Muscle of leg (tissue), 16 donors: ENCODE measurements at places on chromosomes 12 and 14. TPM values are rescaled to one million over a fixed set of nuclear protein-coding genes. Genes with fewer than 3 reads are reported as not detected.
A peak's percentile ranks its signal among the peaks of the same experiment; 100 is the strongest.

DNA sequence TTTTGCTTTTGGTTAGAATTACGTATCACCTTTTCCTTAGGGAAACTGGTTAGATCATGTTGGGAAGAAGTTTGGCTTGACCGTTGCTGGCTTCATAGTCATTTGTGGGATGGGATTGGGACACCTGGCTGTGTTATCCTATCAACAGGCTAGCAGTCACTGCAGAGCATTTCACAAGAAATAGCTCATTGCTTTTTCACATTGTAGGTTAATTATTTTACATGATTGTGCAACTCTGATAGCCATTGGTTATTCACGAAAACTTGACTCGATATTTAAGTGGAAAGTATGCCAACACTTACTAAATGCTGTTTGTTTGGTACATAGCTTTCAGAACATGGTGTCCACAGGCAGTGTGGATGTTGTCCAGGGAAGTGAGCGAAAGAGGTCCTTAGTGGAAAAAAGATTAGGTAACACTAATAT, 89.4 kb downstream of the NKX2-1 start:
- DNase-seq = no peak

- no peak for DNase-seq
Measured at GRCh38 chr14:79465651-79466050, 745.7 kb downstream of the DIO2 start.

GRCh38 chr12:108080363-108080762, 48.7 kb upstream of the WSCD2 start:
- DNase-seq = no peak

- peak; percentile 71 for DNase-seq
Measured at GRCh38 chr14:61586544-61587055, 108.7 kb upstream of the HIF1A start.

Gene GLT8D2
- total RNA-seq = 68.9 TPM

DNA sequence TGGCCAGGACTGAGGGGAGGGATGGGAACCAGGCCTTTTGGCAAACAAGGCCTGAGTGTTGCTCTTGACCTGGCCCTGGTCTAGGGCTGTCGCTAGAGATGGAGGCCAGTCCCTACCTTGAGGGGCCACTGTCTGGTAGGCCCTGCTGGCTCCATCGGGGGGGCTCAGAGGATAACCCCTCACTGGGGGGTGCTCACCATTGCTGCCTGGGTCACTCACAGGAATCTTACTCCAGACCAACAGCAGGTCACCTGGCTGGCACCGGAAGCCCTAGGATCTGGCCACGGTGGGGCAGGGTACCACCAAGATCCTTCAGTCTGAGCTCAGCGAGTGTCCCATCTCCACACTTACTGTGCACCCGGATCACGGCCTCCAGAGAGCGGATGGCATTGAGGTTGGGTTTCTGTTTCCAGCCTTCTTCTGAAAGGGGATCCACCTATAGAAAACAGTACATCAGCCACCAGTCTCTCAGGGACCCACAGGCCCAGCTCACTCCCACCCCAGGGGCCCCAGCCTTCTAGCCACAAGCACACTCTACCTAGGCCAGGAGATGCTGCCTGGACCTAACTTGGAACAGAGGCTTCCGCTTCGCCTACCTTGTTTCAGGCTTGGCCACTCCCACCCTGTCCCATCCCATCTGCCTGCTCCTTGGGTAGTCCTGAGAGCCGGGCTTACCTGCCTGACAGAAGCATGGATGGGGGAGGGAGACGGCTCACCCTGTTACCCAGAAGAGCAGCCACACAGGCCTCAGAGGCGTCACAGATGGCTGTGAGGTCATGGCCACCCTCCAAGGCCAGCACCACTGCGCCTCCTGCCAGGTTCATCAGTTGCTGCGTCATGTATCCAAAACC, 12.2 kb downstream of the SLC48A1 start:
- no peak for DNase-seq

DNA sequence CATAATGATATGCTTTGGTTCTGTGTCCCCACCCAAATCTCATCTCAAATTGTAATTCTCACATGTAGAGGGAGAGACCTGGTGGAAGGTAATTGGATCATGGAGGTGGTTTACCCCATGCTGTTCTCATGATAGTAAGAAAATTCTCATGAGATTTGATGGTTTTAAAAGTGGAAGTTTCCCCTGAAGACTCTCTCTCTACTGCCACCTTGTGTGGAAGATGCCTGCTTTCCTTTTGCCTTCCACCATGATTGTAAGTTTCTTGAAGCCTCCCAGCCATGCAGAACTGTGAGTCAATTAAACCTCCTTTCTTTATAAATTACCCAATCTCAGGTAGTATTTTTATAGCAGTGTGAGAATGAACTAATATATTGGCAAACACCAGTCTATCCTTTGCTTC, 260.4 kb upstream of the PPFIA2 start:
- DNase-seq = no peak

- no peak for DNase-seq
Measured at GRCh38 chr12:46174919-46175318, 93.9 kb downstream of the SLC38A1 start.

Gene TMTC2
- total RNA-seq = 12.6 TPM

Gene DLGAP5
- total RNA-seq = 12.4 TPM

DNA sequence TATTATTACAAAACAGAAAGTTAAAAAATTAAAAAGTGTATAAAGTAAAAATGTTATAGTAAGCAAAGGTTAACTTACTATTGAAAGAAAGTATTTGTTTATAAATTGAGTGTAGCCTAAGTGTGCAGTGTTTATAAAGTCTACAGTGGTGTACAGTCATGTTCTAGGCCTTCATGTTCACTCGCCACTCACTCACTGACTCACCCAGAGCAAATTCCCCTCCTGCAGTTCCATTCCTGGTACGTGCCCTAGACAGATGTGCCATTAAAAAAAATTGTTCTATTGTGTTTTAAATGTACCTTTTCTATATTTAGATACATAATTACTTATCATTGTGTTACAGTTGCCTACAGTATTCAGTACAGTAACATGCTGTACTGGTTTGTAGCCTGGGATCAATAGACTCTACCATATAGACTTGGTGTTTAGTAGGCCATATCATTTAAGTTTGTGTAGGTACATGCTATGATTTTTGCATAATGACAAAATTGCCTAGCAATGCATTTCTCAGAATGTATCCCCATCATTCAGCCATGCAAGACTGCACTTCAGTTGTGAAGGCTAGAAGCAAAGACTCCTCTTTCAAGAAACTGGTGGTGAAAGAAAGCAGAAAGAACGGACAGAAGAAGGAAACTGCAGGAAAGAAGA, 100.6 kb downstream of the DACT1 start:
- DNase-seq = no peak

- DNase-seq = no peak
Measured at GRCh38 chr14:36522347-36522971, 2.4 kb upstream of the NKX2-1 start.

Gene KRT82
- total RNA-seq = not detected

- DNase-seq = no peak
Measured at GRCh38 chr12:132277374-132277941, 51.9 kb downstream of the GALNT9 start.

Gene HSPA2
- 6.8 TPM for total RNA-seq

DNA sequence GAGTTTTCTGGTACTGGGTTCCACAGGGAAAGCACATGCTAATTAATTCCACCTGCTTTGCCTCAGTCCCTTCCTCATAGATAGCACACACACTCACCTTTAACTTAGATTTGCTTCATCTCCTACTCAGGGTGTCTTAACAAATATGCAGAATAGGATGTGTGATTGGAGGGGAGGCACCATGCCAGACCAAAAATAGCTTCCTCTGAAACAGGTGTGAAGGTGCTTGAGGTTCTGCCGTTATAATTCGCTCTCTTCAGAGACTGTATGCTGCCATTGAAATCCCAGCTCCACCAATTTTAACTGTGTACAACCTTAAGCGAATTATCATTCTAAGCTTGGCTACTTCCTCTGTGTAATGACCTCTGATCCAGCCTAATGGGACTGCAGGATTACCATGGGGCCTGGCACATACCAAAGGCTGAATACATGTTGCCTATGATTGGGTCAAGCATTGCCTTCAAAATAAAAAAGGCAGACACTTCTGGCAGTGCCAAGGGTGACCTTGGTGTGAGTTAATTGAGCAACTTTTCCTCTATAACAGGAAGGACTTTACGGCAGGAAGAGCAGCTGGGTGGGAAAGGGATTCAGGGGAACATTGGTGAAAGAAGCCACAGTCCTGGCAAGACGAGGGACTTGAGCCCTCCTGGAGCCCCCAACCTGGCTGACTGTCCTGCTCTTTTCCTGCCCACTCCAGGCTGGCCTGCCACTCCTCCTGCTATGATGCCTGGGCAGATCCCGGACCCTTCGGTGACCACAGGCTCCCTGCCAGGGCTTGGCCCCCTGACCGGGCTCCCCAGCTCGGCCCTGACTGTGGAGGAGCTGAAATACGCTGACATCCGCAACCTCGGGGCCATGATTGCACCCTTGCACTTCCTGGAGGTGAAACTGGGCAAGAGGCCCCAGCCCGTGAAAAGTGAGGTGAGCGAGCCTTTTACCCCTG, 9.7 kb downstream of the JDP2 start:
- DNase-seq = no peak

DNA sequence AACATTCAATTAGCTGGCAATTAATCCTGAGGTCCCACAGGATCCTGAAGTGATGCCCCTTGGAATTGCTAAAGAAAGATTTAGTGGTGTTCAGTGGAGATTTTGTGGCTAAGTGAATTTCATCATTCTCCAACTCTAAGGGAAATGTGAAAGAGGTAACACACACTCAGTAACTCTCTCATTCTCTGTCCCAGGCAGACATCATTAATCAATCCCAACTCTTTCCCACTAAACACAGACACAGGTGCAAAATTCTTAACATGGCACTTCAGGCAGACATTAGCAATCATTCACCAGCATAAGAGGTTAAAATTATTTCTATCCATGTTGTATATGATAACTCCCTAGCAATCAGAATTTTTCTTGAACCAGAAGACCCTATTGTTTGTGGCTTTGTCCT, 40.2 kb downstream of the TRPV4 start:
- no peak for DNase-seq

DNA sequence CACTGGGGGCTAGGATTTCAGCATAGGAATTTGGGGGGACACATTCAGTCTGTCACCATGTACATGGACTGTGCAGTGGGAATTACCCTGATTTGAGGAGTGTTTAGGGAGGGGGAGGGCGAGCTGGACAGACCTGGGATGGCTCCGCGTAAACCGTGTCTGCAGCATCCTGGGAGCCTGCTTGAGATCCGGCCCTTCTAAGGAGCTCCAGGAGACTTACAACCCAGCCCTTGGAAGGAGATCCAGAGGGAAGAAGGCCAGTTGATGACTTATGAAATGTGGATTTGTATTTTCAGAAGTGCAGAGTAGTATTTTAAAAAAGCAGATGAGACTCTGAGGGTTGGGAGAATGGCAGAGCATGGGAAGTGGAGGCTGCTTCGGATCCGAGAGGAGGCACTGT, 153.2 kb downstream of the CACNA1C start:
- peak; percentile 50 for DNase-seq

Gene RIPK3
- 2.0 TPM for total RNA-seq

Gene OAS1
- total RNA-seq = 3.6 TPM

- DNase-seq = no peak
Measured at GRCh38 chr12:39824505-39825212, 205.1 kb upstream of the ABCD2 start.

- no peak for DNase-seq
Measured at GRCh38 chr14:53603994-53604393, 352.6 kb downstream of the BMP4 start.

Gene KRT6B
- total RNA-seq = not detected
